Activated CD4-positive, CD25-positive, alpha-beta regulatory T cell (primary cell): ENCODE measurements at places on chromosomes 2 and 18.

DNA sequence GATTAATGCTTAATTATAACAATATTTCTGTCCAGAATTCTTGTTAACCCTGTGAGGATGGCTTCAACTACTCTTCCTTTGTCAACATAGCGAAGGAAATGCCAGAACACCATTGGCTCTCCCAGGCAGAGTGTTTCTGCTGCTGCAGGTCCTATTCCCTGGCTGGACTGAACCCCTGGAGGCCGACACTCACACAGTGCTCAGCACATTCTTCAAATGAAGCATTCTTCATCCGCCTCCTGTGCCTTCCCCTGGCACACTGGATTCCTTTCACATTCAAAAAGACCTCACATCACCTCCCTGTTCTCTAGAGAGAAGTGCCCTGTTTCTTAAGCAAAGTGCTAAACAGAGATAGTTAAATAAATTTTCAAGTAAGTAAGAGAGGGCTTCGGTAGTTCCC lies 187.3 kb upstream of the MSH6 start:
- no peak for DNase-seq

GRCh38 chr2:179393481-179393880 lies 128.8 kb upstream of the SESTD1 start:
- DNase-seq, result no peak

DNA sequence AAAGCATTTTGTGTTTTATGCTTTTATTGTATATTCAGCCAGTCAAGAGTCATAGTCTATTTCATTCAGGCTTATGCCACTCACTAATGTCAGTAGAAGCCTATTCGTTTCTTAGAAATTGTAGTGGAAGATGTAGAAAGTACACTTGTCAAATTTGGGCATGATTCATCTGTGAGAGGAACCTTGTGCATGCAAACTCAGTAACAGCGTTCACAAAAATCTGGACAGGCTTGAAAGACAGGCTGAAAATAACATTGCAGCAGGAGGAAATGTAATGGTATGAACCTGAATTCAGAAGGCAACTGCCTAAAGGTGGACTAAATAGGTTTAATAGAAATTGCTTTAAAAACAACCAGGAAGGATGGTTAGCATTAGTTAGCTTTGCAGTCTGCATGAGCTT lies 213.5 kb downstream of the CMPK2 start:
- no peak for DNase-seq

GRCh38 chr18:26711756-26712155 lies 153.8 kb downstream of the AQP4 start:
- DNase-seq, result no peak

DNA sequence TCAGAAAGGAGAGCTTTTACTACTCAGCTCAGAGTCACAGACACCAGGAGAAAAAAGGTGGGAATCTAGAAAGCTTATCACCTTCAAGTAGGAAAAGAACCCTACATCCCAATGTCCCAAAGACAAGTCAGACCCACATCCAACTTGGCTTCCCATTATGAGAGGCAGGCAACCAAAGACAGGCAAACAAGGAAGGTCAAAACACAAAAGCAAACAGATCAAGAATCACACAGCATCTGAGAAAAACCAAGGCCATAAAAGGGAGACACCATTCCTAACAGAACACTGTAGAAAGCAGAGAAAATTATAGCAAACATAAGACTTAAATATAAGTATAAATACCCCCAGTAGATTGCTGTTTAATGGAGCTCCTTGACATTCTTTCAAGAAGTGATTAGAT lies 40.7 kb downstream of the SLC3A1 start:
- DNase-seq, result no peak

DNA sequence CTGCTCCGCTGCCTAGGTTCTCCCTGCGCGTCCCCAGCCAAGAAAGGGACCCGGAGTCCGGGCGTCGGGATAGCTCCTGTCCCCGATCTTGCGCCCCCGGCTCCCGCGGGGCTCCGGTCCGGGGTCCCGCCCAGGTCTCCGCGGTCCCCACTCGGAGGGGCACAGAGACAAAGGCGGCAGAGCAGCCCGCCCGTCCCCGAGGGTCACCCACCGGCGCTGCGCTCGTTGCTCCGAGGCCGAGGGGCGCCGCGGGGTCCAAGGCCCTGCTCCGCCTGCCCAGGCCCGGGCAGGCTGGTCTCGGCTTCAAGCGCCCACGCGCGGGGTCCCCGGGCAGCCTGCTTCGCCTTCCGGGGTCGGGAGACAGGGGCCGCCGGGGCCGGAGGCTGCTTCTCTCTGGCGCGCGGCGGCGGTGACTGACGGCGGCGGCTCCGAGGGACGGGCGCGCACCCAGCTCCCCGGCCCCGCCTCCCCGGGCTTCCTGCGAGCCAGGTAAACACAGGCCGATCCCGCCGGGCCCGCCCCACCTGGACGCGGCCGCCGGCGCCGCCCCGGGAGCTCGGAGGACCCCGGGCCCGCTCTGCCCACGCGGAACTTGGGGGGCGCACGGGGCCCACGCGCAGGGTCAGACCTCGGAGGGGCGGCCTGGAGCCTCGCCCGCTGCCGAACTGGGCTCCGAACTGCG lies at the start of gene MBP:
TSS of gene MBP (minus strand) at position 415 of the 682 bp plus-strand sequence. CDS start 27,522 bp downstream, outside the sequence.
- peak; percentile 55 for DNase-seq

DNA sequence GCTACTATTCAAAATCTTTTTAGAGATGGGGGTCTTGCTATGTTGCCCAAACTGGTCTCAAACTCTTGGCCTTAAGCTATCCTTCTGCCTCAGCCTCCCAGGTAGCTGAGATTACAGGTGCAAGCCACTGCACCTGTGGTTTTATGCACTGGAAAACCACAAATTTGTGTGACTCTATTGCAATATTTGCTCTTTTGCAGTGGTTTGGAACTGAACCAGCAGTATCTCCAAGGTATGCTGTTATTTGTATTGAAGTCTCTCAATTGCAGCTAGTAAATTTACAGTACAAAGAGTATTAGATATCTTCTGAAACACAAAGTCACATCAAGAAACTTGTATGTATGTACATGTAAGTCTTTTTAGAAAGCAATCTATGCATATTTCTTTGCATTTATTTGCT lies 46.2 kb downstream of the PPP4R1 start:
- DNase-seq, result no peak

GRCh38 chr2:150182566-150183235 lies 304.8 kb downstream of the RND3 start:
- no peak for DNase-seq

GRCh38 chr18:23283916-23284430 lies 148.7 kb downstream of the CABLES1 start:
- no peak for DNase-seq

DNA sequence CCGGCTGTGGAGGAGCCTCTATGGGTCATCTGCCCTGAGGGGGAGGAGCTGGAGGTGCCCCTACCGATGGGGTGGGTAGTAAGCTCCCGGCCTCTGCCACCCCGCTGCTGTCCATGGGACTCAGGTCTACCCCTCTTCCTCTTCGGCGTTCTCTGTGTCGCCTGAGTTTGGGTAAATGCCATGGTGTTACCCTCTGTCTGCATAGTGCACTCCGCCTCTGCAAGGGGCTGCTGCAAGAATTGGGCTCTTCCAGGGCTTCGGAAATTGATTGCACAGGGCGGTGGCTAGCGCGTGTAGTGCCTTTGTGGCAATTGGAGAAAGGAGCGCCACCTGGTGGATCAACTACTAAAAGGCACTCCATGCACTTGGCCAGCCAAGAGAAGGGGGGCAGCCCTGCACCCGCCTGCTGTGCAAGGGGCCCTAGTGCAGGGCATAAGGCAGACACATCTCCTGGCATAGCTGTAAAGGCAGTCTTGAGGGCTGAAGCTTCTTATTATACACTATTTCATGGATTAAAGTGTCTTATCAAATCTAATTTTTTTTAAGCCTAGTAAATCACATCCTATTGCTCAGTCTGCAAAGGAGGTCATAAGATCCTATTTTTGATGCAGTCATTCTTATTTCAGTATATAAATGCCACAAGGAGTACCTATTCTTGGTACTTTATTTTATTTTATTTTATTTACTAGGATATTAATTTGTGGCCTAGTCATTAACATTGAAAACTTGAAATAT lies 308.9 kb downstream of the PDE11A start:
- peak; percentile 39 for DNase-seq

DNA sequence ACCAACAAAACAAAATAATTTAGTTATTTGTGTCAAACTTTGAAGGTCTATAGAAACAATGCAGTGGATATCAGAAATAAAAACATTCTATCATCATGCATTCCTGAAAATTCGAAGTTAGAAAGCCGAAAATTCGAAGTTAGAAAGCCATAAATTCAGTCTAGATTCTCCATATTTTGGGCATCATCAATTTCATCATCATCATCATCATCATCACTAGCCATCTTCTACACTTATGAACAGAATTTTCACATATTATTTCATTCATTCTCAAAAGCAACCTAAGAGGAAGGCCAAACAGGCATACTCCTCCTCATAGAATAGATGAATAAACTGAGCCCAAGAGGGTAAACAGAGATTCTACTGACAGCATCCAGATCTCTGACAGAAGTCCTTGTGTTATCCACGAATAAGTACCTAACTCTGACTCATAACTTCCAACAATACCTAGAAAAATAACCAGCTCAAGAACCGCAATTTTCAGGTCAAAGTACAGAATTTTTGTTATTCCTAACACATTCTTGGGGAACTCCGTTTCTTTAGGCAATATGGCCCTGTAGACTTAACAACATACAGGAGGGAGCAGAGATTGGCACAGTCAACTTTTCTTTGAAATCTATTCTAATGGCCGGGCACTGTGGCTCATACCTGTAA lies 84.7 kb downstream of the TCF4 start:
- no peak for DNase-seq

DNA sequence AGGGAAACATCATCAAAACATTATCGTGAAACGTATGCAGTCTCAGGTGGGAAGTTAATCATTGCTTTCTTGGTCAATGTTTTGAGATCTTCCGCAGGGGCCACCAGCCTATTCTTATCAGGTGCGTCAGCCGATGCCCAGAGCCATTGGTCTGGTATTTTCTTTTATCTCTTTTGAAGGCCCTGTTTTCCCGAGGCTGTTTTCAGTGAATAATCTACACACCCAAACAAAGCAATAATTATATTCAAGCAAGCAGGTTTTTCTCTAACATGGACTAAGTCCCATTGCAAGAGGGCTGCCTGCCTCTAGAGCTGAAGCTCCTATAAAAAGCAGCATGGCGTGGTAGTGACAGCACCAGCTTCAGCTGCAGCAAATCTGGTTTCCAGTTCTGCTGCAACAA lies 430.0 kb upstream of the ID2 start:
- DNase-seq, result no peak

- DNase-seq, result no peak
These were observed 114.9 kb downstream of the ICOS start for GRCh38 chr2:204051476-204051875.

GRCh38 chr2:201228271-201228911 lies 31.9 kb upstream of the CASP8 start:
- no peak for DNase-seq

DNA sequence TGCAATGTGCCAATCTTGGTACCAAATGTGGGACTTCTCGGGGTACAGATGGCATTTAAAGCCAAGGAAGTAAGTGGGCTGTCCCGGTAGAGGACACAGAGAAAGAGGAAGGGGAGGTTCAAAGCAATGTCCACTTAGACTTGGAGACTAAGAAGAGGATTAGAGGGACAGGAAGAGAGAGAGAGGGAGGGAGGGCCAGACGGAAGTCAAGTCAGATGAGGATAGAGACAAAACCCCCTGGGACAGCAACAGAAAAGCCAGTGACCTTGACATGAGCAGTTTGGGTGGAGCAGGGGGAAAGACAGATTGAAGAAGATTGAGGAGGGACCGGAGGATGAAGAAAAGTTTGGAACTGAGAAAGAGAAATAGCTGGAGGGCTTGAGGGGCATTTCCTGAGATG lies 164.5 kb downstream of the NCK2 start:
- no peak for DNase-seq

- DNase-seq, result no peak
These were observed 658.4 kb downstream of the NYAP2 start for GRCh38 chr2:226057914-226058313.

GRCh38 chr2:73700131-73700611 lies 37.0 kb downstream of the TPRKB start:
- DNase-seq, result no peak
